ENCODE measurements at places on chromosomes 2 and 18.

- no peak for DNase-seq
Observed at GRCh38 chr2:194545978-194546377, 1111.0 kb upstream of the SLC39A10 start.

- DNase-seq, result no peak
Observed at GRCh38 chr2:105087273-105087672, 49.4 kb downstream of the MRPS9 start.

DNA sequence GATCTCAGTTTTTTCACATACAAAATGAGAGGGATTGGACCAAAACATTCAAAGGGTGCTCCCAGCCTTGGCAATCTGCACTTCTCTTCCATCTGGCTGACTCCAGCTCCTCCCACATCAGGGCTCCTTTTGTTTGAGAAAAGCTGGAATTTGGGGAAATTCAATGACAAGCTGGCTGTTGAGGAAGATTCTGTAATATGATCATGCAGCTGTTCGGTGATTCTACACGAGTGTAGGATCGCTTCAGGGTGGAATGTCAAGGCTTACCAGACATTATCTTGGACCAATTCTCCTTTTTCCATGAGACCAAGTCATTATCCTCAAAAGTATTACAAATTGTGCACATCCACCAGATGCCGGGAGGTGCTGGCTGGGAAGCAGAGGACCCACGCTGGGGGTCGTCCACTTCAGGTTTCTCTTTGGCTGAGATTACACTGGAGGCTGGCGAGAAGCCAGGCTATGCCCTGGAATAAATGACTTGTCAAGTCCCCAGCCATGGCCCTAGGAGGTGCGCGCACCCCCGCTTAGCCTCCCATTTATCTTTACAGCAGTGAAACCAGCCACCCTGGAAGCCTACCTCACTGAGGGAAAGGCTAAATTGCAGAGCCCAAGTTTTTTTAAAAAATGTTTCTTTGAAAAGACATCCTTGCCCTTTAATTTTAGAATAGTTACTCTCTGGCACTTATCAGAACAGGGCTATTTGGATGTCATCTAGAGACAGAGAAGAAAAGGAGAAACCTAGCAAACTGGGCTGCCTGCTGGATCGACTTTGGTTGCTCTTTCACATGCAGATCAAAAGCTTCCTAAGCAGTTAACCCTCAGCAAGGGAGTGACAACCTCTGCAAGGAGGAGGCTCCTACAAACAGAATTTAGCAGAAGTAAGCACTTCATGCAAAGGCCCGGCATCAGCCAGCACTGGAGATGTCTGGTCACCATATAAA is 42.5 kb upstream of the LCLAT1 start:
- no peak for DNase-seq

- no peak for DNase-seq
Observed at GRCh38 chr2:46723346-46723745, 192.3 kb downstream of the MCFD2 start.

- DNase-seq, result no peak
Observed at GRCh38 chr2:161352719-161353118, 44.5 kb downstream of the PSMD14 start.

DNA sequence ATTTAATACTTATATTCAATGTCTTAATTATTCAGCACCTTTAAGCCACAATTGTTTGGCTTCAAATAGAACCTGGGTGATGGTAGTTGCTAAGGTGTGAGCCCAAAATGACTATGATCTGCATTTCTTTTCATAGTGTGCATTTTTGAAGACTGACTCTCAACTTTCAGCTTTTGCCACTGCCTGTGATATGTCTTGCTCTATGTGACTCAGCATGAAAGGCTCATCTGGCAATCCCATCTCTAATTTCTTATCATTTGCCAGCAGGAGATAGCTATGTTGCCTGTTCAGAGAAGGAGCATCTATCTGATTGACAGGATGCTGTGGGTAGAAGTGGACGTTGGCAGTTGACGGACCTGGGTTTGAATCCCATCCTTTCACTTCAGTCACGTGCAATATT is 34.5 kb upstream of the CCDC93 start:
- no peak for DNase-seq

DNA sequence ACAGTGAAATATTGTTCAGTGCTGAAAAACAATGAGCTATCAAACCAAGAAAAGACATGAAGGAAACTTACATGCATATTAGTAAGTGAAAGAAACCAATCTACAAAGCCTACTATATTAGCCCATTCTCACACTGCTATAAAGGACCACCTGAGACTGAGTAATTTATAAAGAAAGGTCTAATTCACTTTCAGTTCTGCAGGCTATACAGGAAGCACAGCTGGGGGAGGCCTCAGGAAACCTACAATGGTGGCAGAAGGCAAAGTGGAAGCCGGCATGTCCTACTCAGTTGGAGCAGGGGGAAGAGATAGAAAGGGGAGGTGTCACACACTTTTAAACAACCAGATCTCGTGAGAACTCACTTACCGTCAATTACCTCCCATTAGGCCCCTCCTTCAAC is 232.1 kb downstream of the TMX3 start:
- no peak for DNase-seq

- no peak for DNase-seq
Observed at GRCh38 chr18:45783097-45784075, 42.1 kb upstream of the SIGLEC15 start.

GRCh38 chr2:187504312-187504921 is 49.8 kb downstream of the TFPI start:
- no peak for DNase-seq

DNA sequence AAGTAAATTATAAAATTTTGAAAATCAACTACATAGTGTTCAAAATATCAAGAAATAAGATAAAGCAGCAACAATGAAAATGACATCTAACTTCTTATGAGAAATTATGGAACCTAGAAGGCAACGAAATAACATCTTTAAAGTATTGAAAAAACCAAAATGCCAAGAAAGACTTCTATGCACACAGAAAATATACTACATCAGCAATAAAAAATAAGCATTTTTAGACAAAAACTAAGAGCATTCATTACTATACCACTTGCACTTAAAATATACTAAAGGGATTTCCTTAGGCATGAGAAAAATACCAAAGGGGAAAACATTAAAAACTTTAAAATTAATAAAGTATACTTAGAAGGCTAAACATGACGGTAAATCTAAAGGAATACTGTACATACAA is 556.3 kb downstream of the NUP35 start:
- no peak for DNase-seq

- no peak for DNase-seq
Observed at GRCh38 chr2:23489471-23490322, 104.7 kb downstream of the KLHL29 start.

- no peak for DNase-seq
Observed at GRCh38 chr2:129812071-129812470, 167.4 kb upstream of the RAB6C start.

DNA sequence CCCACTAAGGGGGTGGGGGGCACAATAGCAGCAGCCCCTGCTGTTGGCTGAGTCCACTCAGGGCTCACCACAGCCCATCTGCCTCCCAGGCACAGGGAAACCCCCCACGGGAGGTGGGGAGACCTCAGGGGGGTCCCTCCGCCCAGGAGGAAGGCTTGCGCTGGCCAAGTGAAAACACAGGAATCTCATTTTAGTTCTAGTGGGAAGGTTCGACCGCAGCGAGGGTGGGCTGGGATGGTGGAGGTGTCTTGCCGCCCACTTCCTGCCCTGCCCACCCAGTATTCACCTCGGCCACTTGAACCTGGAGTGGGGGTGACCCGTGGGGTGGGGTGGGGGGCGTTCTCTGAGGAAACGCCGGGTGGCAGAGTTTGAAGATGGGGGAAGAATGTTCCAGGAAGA is 6.9 kb upstream of the BOK start:
- no peak for DNase-seq

DNA sequence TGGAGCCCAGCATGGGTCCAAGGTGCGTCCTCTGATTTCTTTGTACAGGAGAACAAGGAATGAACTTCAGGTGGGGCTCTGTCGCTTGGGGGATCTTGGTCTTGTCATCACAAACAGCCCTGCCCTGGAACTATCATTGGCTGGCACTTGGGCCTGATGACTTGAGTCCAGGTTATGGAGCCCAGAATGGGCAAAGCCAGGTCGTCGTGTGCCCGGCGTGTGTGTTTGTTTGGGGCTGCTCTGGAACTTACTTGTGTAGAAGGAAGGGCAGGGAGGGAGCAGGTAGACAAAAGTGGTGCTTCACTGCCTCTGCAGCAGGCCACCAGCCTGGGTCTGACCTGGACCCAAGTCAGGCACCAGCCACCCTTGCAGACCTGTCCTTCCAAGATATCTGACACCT is 306.3 kb upstream of the HS6ST1 start:
- no peak for DNase-seq

- DNase-seq, result no peak
Observed at GRCh38 chr2:130798472-130799218, 38.1 kb upstream of the ARHGEF4 start.

DNA sequence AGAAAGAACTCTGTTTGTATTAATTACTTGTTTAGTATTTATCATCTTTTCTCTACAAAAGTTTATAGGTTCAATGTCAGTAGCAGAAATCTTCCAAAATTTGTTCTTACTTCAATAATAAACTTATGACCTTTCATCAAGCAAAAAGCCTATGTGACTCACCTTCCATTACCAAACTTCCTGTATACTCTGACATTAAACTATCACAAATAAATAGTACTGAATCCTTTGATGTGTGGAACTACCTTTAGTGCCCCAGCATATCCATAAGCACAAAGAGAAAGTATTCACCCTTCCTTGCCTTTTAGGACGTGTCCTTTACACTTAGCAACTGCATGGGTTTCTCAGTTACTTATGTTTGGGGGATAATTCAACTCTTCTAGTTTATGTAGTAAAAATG is 166.0 kb downstream of the EHBP1 start:
- DNase-seq, result no peak

DNA sequence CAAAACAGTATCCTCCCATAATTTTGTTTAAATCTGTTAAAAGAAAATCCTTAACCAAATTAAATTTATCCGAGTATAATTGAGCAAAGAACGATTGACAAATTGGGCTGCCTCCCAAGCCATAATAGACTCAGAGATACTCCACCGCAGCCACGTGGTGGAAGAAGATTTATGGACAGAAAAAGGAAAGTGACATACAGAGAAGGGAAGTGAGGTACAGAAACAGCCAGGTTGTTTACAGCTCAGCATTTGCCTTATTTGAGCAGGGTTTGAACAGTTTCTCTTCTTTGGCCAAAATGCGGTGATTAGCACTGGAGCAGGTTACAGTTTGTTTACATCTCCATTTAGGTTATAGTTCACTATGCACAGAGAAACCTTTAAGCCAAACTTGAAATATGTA is 60.8 kb downstream of the KYNU start:
- no peak for DNase-seq

DNA sequence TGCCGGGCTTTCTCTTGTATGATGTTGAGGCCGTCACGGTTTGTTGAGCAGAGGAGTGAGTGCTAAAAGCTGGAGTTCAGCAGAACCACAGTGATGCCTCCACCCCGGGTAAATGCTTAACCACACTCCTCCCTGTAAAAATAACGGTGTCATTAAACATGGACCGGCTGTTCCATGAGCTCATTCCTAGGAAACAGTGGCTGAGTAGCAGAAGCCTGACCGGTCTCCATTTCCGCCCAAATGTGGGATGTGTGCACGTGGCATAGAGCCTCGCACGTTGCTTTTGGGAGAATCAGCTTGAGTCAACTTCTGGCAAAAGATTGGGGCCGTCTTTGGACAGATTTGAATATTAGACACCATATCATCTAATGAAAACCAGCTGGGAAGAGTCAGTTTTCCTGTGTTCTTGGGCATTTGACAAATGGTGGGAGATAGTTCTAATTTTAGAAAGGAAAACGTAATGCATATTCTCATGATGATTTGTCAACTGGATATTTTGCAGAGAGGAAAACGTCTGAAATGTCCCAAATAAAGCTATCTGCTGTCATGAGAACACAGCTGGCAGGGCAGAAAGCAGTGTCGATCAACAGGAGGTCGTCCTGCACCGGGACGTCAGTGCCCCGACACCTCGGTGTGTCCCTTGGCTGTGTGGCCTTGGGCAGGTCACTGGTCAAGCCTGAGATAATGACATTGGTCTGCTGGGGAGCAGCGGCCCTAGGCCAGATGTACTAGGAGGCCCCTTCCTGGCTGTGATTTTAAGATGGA is 42.4 kb downstream of the LRRFIP1 start:
- no peak for DNase-seq

GRCh38 chr2:54015798-54016699 is 45.3 kb upstream of the PSME4 start:
- DNase-seq, result no peak

DNA sequence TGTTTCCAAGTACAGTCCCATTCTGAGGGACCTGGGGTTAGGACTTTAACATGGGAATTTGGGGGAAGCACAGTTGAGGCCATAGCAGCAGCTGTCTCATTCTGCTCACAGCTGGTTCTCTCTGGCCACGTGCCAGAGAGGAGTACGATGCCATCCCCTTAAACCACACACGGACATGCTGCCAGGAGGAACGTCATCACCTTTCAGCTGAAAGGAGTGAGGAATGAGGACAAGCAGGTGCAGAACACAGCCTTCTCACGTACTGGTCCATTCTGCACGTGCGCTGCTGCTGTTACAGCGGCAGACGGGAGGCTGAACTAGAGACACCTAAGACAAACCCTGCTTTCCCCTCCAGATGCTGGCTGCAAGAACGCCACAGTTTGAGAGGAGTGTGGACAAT is 33.5 kb downstream of the ODC1 start:
- no peak for DNase-seq

GRCh38 chr18:31497836-31498573 is at the start of gene DSG2:
Gene DSG2 (plus strand): TSS chr18:31498177. CDS start chr18:31498252, 75 bp downstream.
- DNase-seq, result no peak

GRCh38 chr18:40875101-40875615 is 1079.9 kb upstream of the PIK3C3 start:
- no peak for DNase-seq

GRCh38 chr2:111662039-111662770 is 221.8 kb downstream of the ANAPC1 start:
- no peak for DNase-seq

DNA sequence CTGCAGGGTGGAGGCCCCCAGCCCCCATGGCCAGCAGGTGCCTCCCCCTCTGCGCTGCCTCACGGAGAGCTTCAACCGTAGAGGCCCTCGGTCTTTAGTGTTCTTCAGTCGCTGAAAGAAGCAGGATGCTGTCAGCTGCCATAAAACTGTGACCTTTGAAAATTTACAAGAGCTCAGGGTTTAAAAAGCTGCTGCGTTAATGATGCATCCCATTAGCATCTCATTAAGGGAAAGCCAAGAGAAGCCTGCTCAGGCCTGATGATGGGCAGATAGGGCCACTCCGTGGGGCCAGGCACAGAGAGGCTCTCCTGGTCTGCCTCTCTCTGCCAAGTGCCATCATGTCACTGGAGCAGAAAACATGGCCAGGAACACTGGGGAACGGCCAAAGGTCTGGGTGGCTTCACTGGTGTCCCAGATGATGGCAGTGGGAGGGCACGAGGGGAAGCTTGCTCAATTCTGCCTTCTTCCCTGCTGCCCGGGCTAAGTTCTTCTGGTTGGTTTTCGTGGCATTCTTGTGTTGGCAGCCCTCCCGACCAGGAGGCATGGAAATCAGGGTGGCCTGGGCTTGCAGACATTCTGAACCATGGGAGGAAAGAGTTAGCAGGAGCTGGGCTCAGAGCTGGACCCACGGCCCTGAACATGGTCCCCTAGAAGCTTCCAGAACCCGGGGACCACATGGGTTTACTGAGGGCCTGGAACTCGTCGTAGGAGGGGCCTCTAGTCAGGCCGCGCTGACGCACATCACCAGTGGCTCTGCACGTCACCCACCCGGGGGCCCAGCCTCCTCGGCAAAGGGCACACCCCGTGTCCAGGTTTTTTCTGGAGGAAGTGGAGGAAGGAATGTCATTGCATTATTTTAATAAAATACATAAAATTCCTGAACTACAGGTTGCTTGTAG is 250.7 kb downstream of the KLHL29 start:
- no peak for DNase-seq

Data from stimulated activated CD8-positive, alpha-beta memory T cell treated with anti-CD3 and anti-CD28 coated beads, Interleukin-4, amount 100 ng/mL, for 4 hours (primary cell).